ENCODE measurements at places on chromosomes 16 and 17. TPM values are rescaled to one million over a fixed set of nuclear protein-coding genes. Genes with fewer than 3 reads are reported as not detected.

DNA sequence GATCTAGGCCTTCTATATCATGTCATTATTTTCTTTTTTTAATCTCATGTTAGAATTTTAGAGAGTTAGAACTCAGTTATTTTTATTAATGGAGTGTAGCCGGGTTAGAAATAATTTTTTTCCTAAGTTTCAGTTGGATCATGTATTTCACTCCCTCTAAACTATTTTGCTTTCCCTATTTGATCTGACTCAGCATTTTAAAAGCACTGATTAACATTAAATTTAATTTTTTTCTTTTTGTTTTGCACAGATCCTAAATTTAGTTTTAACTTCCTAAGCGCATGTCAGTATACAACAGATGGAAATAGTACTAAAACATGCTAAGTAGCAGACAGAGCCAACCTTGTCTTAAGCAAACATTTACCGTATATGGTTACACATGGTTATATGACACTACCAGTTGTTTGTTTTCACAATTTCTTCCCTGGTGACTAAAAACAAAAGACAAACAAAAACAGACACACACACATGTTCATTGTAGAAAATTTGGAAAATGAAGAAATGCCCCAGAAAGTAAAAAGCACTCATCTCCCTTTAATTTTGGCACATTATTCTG lies 33.6 kb upstream of the RAB11FIP4 start:
- peak; percentile 10 for DNase-seq

DNA sequence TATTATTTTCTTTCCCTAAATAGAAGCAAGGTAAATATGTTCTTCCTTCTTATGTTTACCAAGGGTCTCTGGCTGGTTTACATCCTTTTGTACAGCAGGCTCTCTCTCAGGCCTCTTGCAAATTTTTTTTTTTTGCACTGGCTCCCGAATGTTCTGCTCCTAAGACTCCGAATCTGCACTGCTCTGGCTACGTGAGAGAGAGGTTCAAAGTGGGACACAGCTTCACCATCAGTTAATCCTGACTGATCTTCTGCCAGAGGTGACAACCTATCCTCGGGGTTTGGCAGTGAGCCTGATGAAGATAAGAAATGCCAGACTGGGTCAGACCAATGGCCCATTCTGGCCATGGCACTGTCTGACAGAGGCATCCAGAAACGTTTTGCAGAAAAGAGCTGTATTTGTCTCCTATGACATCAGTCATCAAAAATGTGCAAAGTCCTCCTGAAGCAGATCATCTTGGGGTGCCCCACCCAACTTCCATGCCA lies 136.9 kb downstream of the GRIN2A start:
- no peak for DNase-seq

- DNase-seq, result no peak
Measured at GRCh38 chr17:61575352-61575975, 15.6 kb downstream of the NACA2 start.

SLC16A11 gene
- total RNA-seq, result not detected

DNA sequence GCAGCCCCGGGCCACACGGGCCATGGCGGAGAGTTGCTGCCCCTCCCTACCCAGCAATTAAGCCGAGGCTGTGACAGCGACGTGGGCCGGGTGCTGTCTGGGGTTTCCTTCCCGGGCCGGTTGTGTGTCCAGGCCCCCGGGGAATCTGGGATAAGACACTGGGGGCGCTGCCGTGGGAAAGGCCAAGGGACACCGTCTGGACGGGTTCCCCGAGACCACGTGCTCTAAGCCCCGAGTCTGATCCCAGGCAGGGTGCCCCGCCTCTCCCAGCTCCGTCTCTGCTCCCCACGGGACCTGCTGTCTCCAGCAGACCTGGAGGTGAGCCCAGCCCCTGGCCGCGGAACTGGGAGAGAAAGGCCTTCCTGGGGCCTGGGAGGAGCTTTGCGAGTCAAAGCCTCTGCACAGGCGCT lies 92.2 kb downstream of the IRX3 start:
- peak; percentile 44 for DNase-seq

DNA sequence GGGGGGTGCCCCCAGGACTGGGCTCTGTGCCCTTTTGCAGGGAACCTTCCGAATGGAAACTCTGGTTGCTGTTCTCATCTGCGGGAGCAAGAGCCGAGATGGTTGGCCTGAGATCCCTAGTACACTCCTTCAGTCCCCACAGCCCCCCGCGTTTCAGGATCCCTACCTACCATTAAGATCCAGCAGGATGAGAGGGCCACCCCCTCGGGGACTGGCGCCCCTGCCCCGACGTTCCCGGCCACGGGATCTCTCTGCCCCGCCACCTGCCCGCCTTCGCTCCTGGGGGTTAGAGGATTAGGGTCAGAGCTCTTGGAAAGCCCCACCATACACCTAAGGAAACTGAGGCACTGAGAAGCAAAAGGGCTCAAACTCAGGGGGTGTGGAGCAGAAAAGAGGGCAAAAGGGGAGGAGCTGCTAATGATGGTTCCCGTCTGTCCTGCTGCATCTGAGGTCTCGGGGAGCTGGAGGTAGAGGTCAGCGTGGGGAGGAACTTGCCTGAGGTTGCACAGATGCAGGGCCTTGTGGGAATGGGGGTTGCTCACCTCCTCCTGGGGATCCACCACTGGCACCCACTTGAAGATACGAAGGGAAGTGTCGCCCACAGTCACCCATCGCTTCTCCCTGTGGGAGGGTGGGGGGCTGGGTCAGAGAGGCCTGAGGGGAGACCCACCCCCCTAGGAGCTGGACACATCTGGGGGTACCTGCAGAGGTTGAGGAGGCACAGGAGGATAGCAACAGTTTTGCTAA lies 1.0 kb downstream of the BCL7C start:
- DNase-seq, result no peak

MIS12 gene
- total RNA-seq, result 68.2 TPM

DNA sequence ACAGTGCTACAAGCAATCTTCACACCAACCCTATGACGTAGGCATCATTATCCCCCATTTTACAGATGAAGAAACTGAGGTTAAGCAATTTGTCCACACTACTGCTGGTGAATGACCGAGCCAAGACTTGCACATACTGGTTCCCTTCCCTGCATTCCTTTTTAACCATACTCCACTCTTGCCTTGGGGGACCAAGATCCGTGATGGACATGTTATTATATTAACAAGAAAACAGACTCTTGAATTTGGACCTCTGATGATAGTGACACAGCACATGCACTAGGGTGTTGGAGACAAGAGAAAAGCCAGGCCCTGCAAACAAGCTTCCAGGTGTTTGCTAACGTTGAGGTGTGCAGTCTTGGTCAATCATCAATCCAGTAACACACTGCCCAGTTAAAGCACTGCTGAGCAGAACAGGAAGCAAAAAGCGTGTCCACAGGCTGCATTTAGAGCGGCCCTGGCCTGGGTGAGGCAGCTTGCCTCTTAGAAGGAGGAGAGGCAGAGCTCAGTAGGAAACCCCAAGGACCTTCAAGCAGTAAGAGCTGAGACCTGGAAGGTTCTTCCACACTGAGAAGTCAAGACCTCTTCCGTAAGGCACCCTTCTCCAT lies 36.7 kb downstream of the HNF1B start:
- DNase-seq, result no peak

UNC119 gene
- 15.1 TPM for total RNA-seq

DNA sequence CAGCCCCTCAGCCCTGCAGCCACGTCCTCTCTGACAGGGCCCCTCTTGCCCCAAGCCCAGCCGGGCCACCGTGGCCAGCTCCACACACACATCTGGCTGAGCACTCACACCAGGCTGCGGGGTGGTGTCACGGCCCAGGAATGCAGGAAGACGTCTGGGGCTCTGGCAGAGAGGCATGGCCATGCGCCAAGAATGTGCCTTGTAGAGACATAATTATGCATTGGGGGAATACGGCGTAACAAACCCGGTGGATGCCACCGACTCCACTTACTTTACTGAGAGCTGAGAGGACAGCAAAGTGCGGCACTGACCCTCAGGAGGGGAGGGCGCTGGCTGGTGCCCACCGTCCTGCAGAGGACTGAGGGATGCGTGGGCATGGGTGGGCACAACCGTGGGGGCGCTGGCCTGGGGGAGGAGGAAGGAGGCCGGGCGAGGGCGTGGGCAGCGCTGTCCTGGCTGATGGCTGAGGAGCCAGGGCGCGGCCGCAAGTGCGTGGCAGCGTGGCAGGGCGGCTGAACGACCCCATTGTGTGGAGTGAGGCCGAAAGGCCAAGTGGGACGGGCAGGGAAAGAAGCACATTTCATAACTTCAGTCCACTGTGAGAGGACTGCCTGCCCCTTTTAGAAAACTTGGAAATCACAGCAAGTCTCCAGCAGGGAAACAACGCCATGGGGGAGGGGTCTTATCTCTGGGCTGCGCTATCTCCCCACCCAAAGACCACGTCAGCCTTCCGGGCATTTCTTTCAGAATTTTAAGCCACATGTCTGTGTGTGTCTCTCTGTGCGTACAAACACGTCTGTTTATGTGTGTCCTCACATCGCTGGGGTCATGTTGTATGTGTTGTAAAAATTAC lies 30.6 kb downstream of the METRNL start:
- peak; percentile 96 for DNase-seq

DNA sequence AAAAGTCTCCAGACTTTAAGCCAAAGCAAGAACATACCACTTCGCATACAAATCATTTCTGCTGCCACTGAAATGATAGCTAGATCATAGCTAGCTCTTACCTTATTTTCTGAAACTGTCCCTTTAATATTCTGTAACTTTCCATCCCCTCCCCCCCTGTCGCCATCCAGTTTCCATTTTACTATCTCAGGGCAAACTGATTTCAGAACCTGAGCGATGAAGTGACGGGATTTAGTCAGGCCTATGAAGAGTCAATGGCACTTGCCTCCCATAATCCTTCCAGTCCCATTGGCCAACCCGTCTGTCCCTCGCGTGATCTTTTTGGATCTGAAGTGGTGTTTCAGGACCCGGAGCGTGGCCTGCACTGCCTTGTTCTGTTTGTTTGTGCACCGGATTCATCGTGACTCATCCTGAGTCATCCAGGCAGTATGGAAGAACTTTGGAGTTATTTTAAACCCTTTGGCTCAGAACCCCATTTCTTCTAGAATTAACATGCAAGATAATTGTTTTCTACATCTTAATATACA lies 199.8 kb upstream of the CHMP6 start:
- DNase-seq, result no peak

HAP1 gene
- 0.41 TPM for total RNA-seq

KRT33B gene
- 0.21 TPM for total RNA-seq

DNA sequence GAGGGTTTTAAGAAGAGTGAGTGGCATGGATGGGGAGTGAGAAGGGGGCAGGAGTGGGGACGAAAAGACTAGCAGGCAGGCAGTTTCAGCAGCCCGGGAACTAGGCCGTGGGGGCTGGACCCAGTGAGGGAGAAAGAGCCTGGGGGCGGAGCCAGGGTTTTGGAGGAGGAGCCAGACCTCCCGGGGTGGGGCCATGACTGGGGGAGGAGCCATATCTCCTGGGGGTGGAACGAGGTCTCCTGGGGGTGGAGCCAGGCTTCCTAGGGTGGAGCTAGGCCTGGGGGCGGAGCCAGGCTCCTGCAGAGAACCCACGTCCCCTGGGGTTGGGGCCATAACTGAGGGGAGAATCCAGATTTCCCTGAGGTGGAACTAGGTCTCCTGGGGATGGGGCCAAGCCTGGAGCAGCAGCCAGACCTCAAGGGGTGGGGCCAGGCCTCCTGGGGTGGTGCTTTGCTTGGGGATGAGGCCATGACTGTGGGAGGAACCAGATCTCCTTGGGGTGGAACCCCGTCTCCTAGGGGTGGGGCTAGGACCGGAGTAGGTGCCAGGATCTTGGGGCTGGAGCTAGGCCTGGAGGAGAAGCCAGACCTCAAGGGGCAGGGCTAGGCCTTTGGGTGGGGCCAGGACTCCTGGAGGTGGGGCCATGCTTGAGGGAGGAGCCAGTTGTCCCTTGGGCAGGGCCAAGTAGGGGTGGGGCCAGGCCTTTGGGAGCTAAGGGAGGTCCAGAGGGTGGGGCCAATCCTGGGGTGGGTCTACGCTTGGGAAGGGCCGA lies 41.7 kb upstream of the JPH3 start:
- no peak for DNase-seq

EFCAB13 gene
- total RNA-seq, result 9.1 TPM

- no peak for DNase-seq
Measured at GRCh38 chr17:53896047-53896446, 73.3 kb downstream of the KIF2B start.

GRCh38 chr16:83355570-83356218 lies 452.1 kb upstream of the HSBP1 start:
- no peak for DNase-seq

ACSM5 gene
- not detected for total RNA-seq

SLC5A2 gene
- not detected for total RNA-seq

- no peak for DNase-seq
Measured at GRCh38 chr16:66165879-66166278, 200.6 kb upstream of the CDH5 start.

DNA sequence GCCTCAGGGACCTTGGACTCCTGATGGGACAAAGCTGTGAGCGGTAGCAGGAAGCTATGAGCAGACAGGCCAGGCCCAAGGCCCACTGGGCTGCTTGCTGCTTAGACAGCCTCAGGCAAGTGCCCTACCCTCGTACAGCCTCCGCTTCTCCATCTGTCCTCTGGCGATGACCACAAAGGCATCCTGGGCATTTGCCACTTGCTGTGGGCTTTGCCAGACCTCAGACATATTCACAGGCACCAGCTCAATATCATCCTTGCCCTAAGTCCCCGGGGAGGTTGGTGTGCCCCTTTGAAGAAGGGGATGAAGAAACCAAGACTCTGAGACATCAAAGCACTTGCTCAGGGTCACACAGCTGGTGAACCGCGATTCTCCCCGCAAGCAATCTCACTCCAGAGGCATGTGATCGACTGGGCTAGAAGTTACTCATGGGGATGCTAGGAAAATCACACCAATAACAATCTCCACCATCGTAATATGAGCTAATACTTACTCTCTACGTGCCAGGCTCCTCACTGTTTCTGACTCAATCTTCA lies 21.7 kb downstream of the PPL start:
- DNase-seq, result no peak

DNA sequence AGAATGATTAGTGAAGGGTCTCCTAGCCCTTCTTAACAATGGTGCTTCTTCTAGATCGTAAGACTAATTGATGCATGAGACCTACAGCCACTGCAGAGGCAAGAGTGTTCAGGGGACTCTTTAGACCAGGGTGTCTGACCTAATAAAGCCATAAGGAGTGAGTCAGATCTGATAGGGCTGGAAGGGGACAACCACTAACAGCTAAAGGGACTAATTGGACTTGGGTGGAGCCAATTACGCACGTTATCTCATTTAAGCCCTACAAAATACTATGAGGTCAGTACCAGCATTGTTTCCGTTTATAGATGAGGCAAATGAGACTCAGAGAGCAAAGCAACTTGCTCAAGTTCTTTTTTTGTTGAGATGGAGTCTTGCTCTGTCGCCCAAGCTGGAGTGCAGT lies 14.5 kb upstream of the RNF222 start:
- no peak for DNase-seq

SMIM36 gene
- not detected for total RNA-seq

SAP30BP gene
- total RNA-seq, result 57.0 TPM

GRCh38 chr17:28333083-28333746 lies 2.1 kb downstream of the IFT20 start:
- no peak for DNase-seq

GRCh38 chr17:77349976-77350830 lies 209.4 kb downstream of the SEC14L1 start:
- peak; percentile 75 for DNase-seq

- DNase-seq, result no peak
Measured at GRCh38 chr17:1789936-1790335, 28.1 kb downstream of the SERPINF1 start.
